ENCODE measurements at places on chromosomes 3 and 15.

- no peak for DNase-seq
Observed at GRCh38 chr3:55412545-55412944, 74.6 kb downstream of the WNT5A start.

GRCh38 chr3:2822611-2823010 lies 287.6 kb downstream of the IL5RA start:
- no peak for DNase-seq

DNA sequence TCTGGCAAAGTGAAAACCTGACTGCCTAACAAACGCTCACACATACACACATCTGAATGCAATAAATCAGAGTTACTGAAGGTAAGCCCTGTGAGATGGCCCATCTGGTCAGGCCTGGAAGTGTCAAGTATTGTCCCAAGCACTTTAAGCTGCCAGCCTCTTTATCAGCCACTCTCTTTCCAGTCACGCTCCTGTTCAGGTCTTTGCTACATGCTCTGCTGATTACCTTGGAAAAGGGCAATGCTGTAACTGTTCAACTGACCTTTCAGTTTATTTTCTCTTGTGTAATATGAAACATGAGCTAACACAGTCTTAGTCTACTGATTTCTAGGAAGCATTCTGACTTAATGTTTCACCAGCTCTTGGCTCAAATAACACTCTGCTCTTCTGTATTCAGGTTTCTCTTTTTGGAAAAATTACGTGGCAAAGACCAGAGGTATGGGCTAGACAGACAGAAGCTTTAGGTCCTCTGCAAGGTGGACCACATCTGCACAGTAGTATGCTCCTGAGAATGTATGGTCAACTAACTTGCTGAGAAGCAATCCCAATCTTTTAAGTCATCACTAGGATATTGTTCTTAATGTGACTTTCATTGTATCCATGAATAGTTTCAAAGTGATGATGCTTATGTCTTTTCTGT lies 44.5 kb downstream of the GBE1 start:
- no peak for DNase-seq

DNA sequence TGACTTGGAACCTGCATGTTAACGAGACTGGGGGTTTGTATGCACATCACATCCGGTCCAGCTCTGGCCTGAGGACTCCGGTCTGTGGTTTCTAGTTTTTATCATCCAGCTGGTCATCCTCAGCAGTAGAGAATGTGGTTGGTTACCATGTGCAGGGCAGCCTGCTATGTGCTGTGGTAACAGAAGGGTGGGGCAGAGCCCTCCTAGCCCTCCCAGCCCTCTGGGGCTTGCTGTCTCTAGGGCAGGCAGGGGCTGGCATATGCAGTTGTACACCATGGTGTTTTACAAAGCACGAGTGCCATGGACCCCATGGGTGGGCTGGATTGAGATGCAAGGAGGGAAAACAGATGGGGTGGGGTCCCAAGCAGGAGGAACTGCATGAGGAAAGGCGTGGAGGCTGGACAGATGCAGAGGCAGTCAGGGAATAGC lies 70.2 kb downstream of the APBA2 start:
- DNase-seq, result no peak

DNA sequence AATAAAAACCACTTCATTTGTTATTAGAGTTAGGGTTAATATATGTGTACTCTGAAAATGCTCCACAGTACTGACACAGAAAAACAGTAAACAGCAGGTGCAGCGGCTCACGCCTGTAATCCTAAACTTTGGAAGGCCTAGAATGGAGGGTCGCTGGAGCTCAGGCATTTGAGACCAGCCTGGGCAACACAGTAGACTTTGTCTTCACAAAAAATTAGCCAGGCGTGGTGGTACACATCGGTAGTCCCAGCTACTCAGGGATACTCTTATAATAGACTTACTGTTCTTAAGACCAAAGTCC lies 40.3 kb downstream of the UACA start:
- no peak for DNase-seq

DNA sequence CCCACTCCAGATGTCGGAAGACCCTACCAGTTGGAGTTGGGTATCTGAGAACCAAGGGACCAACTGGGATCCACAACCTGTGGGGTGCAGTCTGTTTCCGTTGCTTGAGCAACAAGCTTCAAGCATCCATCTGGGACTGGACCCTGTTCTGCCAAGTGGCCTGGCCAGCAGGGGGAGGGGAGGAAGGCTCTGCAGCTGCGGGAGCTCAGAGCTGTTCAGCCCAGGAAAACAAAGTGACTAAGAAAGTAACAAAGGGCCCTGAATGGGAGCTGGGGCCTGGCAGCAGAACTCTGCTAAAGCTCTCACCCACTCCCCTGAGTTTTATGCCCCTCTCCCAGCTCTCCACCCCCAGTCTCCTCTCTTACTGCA lies 2.7 kb downstream of the TYRO3 start:
- DNase-seq, result no peak

DNA sequence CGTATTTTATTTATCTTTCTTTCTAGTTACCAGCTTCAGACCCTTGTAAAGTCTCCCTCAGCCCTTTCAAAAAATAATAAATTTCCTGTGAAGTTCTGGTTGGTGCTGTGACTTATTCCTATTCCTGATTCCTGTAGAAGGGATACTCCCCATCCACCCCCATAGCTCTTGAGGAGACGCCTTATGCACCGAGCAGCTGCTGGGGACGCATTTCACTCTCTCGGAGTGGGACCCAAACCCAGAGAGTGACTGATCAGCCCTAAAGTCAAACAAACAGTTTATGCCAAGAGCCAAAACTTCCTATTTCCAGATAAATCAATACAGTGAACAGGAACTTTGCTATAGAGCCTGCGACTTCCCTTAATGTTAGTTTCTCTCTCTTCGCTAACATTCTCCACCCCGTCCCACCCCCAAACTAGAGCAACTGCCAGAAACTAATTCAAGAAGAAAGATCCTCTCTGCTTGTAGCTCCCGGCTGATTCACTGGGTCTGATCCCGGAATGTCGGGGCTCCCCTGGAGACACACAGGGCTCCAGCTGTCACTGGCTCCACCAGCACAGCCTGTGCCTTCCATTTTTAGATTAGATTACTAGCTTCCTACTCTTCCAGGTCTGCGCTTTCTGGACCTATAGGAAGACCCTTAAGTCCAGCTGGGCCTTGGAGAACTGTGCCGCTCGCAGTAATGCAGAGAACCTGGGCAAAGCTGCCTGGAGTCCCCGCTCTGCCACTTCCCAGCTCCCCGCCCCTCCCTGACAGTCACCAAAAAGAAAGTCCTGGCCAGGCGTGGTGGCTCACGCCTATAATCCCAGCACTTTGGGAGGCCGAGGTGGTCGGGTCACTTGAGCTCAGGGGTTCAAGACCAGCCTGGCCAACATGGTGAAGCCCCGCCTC lies 45.2 kb downstream of the KLHL25 start:
- DNase-seq, result no peak

DNA sequence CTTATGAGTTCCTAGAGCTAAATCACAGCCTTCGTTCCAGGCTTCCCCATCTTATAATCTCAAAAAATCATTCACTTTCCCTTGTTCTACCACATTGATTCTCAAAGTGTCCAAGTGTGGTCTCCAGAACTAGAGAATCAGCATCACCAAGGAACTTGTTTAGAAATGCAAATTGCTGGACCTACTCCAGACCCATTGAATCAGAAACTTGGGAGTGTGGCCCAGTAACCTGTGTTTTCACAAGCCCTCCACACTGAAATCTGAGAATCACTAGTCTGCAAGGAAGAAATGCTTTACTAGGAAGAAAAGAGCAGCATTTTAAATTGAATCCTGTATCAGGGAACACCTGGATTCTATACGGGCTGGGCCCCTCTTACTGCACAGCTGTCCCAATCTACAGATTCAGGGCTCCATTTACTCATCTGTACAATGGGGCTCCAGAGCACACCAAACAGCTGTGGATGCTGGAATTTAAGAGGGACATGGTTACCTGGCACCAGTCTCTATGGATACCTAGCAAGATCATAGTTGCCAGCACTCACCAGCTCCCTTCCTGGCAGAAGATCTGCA lies 3.9 kb downstream of the MEGF11 start:
- DNase-seq, result no peak

DNA sequence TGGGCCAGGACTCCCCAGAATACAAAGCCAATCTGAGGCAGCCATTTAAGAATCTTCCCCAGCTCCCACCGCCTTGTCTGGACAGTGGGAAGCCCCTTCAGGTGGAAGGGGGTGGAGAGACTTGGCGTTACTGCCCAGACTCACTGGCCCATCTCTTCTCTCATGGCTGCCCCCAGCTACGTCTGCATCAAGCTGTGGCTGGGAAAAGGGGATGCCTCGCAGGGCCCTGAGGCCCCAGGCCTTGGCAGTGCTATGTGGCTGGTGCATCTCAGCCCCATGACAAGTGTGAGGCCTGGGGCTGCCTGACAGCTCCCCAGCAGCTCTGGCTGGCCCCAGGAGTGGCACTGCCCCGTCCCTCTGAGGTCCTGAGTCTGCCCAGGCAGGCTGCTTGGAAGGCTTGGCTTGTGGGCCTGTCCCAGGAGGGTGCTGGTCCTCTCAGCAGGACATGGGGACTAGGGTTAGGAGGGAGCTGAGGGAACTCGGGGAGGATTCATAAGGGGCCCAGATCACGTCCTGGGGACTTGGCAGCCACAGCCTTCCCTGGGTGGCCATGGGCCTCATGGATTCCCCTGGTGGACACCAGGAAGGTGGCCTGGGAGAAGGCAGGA lies 20.2 kb upstream of the SLC41A3 start:
- no peak for DNase-seq

GRCh38 chr3:152915695-152916094 lies 80.8 kb downstream of the P2RY1 start:
- DNase-seq, result no peak

DNA sequence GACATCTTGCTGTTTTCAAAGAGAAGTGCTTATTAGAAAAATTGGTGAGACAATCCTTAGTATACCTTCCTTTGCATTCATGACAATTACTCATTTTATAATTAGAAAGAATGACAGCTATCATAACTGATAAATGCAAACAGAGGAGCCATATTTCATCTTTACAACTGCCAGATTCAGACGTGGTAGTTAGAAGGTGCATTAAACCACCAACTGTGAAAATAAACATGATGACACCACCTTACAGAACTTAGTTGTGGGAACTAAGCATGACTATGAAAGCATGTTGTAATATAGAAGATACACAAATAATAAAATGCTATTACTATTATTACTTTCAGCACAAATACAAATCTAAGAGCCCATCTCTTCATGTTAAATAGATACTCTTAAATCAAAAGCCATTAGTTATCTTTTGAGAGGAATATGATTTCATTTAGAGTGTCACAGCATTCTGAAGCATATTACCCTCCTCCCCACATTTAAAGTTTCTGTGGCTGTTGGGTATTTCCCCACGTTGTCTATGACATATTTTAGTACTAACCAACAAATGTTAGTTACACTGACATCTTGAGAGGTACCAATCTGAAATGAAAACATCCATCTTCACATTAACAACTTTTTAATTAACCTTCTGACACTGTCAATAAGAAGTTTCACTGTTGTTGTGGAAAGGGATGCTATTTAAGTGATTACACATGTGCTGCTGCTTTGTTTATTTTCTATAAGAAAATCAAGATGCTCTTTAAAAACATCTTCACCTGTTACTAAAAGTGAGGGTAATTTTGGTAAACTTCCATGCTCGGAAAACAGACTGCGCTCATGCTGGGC lies 163.8 kb downstream of the LSAMP start:
- no peak for DNase-seq

DNA sequence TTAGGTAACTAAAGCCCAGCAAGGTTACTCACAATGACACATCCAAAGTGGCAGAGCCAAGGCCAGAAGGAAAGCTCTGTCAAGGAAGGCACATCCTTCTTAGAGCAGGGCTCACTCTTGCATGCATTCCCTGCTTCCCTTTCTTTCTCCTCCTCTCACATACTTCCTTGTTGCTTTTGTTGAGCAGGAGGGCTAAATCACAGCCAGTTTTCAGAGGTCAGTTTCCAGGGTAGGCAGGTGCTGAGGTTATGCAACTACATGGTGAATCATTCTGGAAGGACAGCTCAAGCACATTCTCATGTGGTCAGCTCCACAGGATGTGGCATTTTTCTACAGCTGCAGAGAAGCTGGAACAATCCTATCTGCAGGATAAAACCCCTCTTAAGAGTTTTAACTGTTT lies 275.6 kb downstream of the ZNF621 start:
- DNase-seq, result no peak

- no peak for DNase-seq
Observed at GRCh38 chr15:73946046-73946721, 19.9 kb downstream of the LOXL1 start.

GRCh38 chr15:91780387-91780786 lies 73.1 kb upstream of the SLCO3A1 start:
- DNase-seq, result no peak
